ENCODE measurements at places on chromosomes 7 and 10.

DNA sequence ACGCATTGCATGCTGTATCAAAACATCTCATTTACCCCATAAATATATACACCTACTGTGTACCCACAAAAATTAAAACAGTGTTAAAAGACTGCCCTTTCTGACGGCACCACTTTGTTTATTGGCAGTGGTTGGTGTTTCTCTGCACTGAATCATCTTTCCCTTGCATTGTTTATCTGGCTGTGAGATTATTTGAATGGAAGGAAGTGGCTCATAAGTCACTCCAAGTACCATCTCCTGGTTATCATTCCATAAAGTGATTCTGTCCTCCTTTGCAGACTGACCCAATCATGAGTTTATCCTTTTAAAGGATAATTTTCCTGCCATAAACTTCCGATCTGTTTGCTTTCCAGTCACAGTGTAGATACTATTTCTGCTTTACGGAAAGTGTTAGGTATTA lies 183.8 kb downstream of the CAMK1D start:
- no peak for DNase-seq

DNA sequence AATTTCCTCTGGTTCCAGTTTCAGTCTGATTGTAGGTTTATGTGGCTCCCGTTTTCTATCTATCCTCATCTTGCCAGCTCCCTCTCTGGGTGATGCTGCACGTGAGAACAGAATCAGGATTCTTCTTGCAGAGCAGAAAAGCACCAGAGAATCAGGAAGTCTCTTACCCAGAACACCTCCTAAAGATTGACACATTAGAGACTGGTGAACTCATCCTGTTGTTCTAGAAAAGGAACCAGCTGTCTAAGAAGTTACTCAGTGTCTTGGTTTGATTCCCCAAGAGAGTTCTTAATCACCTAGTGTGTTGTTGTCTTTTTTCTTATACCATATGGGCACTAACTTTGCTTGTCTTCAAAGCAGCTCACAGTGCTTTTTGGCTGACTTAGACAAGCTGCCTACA lies 152.4 kb downstream of the DGKI start:
- no peak for DNase-seq

GRCh38 chr10:27819781-27820531 lies 74.3 kb upstream of the MKX start:
- no peak for DNase-seq

DNA sequence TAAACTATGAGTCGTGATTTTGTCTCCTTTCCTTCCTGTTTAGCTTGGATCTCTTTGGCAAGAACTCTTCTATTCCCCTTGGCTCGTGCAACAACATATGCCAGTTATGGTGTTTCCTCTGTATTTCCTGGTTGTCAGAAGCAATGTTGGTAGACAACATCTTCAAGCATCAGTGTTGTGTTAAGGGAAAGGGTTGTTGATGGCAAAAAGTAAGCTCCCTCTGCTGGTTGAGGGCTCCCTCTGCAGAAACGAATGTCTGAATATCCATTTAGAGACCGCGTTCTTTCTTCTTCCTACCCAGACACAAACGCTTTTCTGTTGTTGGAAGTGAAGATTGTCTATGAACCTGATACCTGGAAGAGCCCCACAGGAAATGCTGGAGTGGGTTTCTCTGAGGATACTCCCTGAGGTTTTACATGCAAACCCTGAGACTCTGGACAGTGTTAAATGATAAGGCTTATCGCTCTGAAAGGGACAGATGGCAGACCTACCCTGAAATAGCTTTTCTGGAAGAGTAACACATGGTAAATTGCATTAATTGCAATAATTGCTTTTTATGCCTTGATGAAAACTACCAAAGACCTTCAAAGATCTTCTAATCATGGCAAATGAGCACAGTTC lies 23.5 kb upstream of the C1QL3 start:
- no peak for DNase-seq

Measured in esophagus squamous epithelium (tissue), 5 donors.